Cortex of kidney (tissue), 1 donor: ENCODE measurements at places on chromosomes 6 and 20.

DNA sequence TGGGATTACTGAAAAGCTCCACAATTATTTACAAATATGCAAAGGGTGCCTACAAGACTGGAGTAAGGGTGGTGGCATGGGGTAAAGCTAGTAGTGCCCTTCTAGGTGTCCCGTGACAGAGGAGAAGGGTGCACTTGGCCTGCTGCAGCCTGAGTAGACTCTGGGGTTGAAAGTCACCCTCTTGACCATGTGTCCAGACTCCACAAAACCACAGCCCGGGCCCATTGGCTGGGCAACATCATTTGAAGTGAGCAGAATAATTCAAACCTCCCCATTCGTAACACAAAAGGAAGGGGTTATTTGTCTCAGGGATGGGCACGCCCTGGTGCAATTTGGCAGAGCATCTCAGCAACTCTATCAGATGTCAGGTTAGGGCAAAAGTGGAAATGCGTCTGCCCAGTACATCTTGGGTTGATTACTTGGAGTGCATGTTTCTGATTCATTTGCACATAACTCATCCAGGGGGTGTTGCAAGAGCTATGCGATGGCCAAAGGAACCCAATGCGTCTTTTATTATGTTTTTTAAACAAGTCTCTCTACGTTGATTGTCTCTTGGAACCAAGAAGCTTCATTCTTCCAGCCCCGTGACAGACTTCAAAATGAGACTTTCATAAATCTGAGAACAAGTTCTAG is 56.7 kb downstream of the ISM1 start:
- DNase-seq: no peak

GRCh38 chr6:32882879-32883250 is 28.9 kb downstream of the PSMB9 start:
- no peak for DNase-seq

DNA sequence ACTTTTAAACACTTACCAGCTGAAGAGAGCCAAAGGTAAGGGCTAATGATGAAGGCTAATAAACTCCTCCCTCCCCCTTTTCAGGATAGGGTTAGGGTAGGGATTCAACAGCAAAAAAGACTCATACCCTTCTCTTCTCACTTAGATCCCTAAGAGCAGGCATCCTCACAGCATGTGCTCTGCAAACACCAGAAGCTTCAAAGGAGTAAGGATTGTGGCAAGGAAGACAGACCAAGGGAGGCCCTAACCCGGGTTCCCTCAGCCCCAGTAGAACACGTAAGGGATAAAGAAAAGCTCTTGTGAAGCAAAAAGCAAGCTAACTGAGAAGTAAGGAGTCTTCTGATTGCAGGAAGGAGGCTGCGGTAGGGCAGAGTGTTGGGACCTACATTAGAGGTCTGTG is 11.6 kb downstream of the MAP3K7 start:
- DNase-seq: no peak

DNA sequence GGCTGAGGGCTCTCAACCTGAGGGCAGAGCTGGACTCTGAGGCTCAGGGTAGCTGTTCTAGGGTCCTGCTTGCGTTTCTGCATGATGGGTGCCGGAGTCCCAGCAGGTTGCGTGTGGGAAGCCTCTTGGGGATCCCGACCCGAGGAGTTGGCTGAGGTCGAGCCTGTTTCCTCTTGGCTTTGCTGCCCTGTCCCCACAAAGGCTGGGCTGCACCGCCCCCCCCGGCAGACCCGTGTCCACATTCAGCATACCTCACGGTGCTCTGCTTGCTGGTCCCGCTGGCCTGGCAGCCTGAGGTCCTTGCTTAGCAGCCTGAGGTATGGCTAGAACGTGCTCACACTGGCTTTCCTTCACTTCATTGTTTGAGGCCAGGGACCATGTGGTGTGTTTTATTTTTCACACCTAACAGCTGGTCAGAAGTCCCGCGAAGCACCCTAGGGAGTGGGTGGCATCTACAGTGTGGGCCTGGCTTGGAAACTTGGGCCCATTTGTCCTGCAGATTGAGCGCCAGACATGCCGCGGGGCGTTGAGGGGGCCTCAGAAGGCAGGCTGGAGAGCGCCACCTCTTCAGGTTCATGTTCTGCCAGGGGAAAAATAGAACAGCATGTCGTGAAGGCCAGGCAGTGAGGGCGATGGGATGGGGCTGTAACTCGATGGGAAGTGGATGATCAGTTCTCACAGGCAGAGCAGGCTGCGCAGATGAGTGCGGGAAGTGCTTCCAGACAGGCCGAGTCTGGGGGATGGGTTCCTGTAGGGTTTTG is 9.5 kb downstream of the LSM14B start:
- DNase-seq: no peak

DNA sequence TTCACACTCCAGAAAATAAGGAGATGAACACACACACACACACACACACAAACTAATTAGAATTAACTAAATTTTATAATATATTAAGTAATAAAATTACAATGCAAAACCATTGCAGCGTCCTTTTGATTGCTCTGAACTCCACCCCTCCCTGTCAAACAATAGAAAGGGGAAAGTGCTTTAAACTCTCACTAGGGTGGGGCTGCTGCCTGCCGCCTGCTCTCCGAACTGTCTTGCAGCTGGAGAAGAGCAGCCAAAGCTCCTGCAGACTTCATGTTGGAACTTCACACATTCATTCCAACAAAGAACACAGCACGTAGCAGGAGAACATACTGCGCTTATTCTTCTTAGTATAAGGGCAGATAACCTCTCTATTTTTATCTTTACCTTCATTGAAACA is 83.2 kb downstream of the GCLC start:
- DNase-seq: no peak

- DNase-seq: no peak
Measured at GRCh38 chr6:121503589-121503991, 68.1 kb downstream of the GJA1 start.

- no peak for DNase-seq
Measured at GRCh38 chr20:58239216-58239615, 10.8 kb upstream of the ANKRD60 start.

GRCh38 chr6:5905431-5906339 is 101.0 kb downstream of the NRN1 start:
- DNase-seq: no peak

- DNase-seq: no peak
Measured at GRCh38 chr6:147158881-147159280, 45.3 kb upstream of the STXBP5 start.

GRCh38 chr20:33034115-33034514 is 2.7 kb downstream of the BPIFB6 start:
- DNase-seq: no peak

- DNase-seq: no peak
Measured at GRCh38 chr6:87154641-87154992, 748 bp upstream of the ZNF292 start.

DNA sequence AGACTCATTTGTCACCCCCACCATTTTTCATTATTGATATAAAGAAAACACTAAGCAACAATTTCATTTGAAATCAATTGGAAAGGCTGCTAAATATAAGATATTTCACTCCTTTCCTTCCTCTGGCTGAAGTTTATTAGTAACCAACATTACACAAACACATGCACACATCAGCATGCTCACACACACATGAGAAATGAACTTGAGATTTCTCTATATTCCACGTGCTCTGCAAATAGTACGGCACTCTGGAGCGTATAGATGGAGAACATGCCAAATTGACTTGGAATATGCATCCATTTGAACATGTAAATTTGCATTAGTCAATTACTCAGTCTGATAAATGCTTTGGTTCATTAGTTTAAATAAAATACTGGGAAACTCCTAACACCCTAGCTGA is 37.1 kb upstream of the F13A1 start:
- DNase-seq: no peak

DNA sequence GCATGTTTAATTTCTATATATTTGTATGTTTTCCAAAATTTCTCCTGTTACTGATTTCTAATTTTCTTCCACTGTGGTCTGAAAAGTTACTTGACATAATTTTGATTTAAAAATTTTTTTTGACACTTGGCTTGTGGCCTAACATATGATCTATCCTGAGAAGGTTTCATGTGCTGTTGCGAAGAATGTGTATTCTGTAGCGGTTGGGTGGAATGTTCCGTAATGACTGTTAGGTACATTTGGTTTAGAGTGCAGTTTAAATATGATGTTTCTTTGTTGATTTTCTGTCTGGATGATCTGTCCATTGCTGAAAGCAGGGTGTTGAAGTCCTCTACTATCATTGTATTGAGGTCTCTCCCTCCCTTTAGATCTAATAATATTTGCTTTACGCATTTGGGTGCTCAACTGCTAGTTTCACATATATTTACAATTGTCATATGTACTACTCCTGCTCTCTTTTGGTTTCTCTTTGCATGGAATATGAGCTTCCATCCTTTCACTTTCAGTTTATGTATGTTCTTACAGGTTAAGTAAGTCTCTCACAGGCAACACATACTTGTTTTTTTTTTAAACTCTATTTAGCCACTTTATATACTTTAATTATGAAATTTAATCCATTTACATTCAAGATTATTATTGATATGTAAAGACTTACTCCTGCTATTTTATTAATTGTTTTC is 19.5 kb upstream of the EDN1 start:
- DNase-seq: no peak

DNA sequence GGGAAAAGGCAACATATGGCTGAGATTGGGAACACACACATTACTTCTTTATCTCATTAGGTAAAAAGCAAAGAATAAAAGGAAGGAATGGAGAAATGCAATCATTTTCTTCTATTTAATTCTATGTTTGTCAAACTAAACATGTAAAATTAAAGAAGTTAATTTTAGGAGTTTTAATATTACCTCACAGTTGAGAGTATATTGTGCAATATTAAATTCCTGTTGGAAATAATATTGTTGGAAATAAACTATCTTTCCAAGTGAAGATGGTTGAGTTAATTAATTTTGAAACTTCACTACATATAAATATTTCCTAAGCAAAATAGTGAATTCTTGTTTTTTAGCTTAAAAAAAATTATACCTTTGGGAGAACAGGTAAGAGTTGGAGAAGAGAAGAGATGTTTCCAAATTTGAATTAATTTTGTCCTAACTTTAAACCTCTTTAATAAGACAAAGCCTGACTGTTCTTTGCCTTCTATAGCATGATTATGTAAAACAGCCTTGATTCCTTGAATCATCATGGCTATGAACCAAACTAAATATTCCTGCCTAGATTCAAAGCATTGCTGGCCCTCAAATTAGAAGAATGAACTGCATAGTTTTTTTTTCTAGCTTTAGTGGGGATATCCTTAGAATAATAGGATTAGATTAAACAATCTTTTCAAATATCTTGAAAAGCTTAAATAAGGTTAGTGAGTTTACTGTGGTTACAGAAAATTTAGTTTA is 1349.1 kb upstream of the ADGRB3 start:
- no peak for DNase-seq

DNA sequence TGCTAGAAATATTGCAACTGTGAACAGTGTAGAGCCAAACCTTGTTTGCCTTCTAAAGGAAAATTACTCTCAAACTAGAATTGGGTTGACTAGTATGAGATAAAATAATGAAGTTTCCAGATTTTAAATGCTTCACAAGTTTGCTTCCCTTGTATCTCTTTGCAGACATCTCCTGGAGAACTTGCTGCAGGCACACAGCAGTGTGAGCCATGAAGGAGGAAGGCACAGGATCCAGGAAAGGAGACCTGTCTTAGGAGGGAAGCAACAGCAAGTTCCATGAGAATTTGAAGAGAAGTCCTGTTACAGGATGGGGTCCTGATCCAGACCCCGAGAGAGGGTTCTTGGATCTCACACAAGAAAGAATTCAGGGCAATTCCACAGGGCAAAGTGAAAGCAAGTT is 115.9 kb downstream of the BMP7 start:
- DNase-seq: no peak

- no peak for DNase-seq
Measured at GRCh38 chr20:23340524-23340923, 10.1 kb upstream of the NXT1 start.

GRCh38 chr6:125773387-125774341 is 17.1 kb upstream of the NCOA7 start:
- no peak for DNase-seq
